ENCODE measurements at places on chromosomes 16 and 17. TPM values are rescaled to one million over a fixed set of nuclear protein-coding genes. Genes with fewer than 3 reads are reported as not detected.

DNA sequence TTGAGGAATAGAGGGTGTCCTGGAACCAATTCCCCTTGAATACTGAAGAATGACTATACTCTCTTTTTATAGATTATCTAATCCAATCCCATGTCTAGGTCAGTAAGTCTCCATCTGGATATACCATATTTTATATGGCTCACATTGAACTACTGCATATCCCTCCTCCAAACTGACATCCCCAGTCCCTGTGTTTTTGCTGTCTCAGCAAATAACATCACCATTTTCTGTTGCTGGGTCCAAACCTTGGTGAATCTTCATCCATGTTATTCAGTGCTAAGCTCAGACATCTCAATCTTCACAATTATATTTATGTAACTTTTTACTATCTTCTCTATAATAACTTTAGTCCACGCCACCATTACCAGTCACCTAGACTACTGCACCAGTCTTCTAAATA, 269.6 kb upstream of the CNTNAP4 start:
- H3K27ac ChIP-seq = no peak overlapping the region
- DNase-seq = no peak
- no peak overlapping the region for H3K4me3 ChIP-seq
- H3K27me3 ChIP-seq = no peaks in the 10 kb centered on the region
- no peaks in the 10 kb centered on the region for H3K36me3 ChIP-seq

DNA sequence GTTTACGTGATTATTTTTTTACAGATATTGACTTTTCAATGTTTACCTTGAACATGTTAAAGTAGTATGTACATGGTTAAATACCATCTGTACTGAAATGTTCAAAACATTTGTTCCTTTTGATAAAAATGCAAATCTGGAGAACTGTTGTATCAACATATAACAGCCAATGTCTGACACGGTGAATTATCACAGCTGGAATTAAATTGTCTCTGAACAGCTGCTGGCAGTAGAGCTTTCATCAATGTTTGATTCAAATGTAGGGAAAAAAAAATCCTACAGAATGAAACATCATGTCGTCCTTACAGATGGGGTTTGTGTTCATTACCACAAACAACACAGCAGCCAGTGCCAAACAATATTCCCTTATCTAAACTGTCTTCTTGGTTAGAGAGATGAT, 79.9 kb downstream of the TOX3 start:
- peaks cover 62% of the 10 kb centered on the region for H3K27me3 ChIP-seq
- no peak overlapping the region for H3K4me3 ChIP-seq
- no peaks in the 10 kb centered on the region for H3K36me3 ChIP-seq
- DNase-seq = no peak
- peaks cover 9% of the 10 kb centered on the region for H3K4me1 ChIP-seq

- DNase-seq = no peak
- H3K36me3 ChIP-seq = no peaks in the 10 kb centered on the region
- peaks cover 16% of the 10 kb centered on the region for H3K4me1 ChIP-seq
Measured at GRCh38 chr16:86476956-86477534, 33.3 kb upstream of the FOXF1 start.

GRCh38 chr17:77445760-77446532, 305.2 kb downstream of the SEC14L1 start:
- peak overlapping the region; percentile 53 for H3K27ac ChIP-seq
- DNase-seq = no peak
- H3K27me3 ChIP-seq = no peaks in the 10 kb centered on the region
- no peak overlapping the region for H3K4me3 ChIP-seq
- peaks cover 52% of the 10 kb centered on the region for H3K4me1 ChIP-seq

GRCh38 chr17:76353004-76353598, 615 bp downstream of the PRPSAP1 start:
- H3K4me1 ChIP-seq = peaks cover 18% of the 10 kb centered on the region
- H3K27ac ChIP-seq = peak overlapping the region; percentile 85
- H3K27me3 ChIP-seq = peaks cover 2% of the 10 kb centered on the region
- no peak for DNase-seq
- H3K36me3 ChIP-seq = no peaks in the 10 kb centered on the region
- peak overlapping the region; percentile 94 for H3K4me3 ChIP-seq

The ABI3 gene
- 0.31 TPM for total RNA-seq

The TM4SF5 gene
- total RNA-seq = 5.3 TPM

- H3K27me3 ChIP-seq = no peaks in the 10 kb centered on the region
- peaks cover 24% of the 10 kb centered on the region for H3K36me3 ChIP-seq
- H3K4me3 ChIP-seq = no peak overlapping the region
- DNase-seq = no peak
Measured at GRCh38 chr16:47565454-47565853, 104.3 kb downstream of the PHKB start.

All from type B pancreatic cell (in vitro differentiated cells).